ENCODE measurements at places on chromosomes 3 and 15.

- H3K27me3 ChIP-seq: no peaks in the 10 kb centered on the region
- no peaks in the 10 kb centered on the region for H3K4me1 ChIP-seq
- H3K4me3 ChIP-seq: no peak overlapping the region
These were observed 928.5 kb upstream of the ROBO1 start for GRCh38 chr3:80696280-80696679.

GRCh38 chr3:113751141-113751540, 4.3 kb downstream of the ATP6V1A start:
- H3K4me1 ChIP-seq: peaks cover 9% of the 10 kb centered on the region
- no peak overlapping the region for H3K4me3 ChIP-seq
- no peak overlapping the region for H3K27ac ChIP-seq

GRCh38 chr3:126353694-126354321, 3.4 kb downstream of the KLF15 start:
- 0 out of 2 replicates have a peak, but pooled peaks cover 7% of the 10 kb centered on the region for H3K4me1 ChIP-seq
- 0 out of 2 replicates have a peak, but pooled peaks cover 7% of the 10 kb centered on the region for H3K27me3 ChIP-seq
- H3K4me3 ChIP-seq: no peak overlapping the region
- no peak overlapping the region for H3K27ac ChIP-seq

DNA sequence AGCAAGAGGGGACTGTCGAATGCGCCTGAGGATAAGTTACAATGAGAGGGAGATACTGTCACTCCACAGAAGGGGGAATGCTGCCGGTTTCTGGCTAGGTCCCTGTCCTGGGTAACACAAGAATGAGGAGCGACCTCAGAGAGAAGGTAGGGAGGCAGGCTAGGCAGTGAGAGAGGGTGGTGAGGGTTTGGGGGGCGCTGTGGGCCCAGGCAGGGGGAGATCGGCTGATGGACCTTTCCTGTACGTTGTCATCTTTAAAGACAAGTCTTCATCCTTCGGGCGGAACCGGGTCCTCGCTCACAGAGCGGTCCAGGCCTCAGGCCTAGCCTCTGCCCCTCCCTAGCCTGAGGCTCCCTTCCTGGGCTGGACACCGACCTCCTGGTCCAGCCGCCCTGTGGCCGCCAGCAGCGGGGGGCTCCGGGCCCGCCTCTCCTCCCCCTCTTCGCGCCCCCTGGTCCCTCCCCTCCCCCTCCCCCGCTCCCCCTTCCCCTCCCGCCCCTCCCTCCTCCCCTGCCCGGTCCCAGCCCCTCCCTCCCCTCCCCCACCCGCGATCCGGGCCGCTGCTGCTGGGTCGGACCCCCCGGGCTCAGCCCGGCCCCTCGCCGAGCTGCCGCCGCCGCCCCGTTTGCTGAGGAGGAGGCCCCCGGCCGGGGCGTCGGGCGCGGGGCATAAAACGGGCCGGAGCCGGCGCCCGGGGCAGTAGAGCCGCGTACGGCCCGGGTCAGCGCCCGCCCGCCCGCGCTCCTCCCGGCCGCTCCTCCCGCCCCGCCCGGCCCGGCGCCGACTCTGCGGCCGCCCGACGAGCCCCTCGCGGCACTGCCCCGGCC, at the start of gene CHRD:
TSS of gene CHRD (plus strand) at position 697 of the 827 bp plus-strand sequence. CDS start 265 bp downstream, outside the sequence.
- H3K4me3 ChIP-seq: peak within 1 kb of the TSS; percentile 69
- no peaks in the 10 kb centered on the region for H3K4me1 ChIP-seq
- no peak within 1 kb of the TSS for H3K27ac ChIP-seq
- peaks cover 33% of the 10 kb centered on the region for H3K27me3 ChIP-seq
- DNase-seq: no peak

DNA sequence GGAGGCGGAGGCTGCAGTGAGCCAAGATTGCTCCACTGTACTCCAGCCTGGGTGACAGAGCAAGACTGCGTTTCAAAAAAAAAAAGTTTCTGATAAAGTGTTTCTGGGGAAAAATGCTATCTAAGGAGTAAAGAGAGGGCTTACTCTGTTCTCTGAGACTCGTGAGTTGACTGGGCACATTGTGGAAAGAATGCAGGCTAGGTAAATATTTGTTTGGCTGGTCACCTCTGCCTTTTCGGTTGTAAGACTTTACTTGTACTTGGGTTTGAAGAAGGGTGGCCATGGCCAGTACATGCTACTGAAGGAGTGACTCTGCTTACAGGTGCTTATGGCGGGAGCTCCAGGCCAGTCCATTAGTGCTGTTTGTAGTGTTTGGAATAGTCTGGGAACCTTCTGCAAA, 68.7 kb downstream of the RUBCN start:
- H3K36me3 ChIP-seq: no peaks in the 10 kb centered on the region
- no peaks in the 10 kb centered on the region for H3K4me1 ChIP-seq
- H3K4me3 ChIP-seq: no peak overlapping the region
- DNase-seq: no peak
- H3K27ac ChIP-seq: no peak overlapping the region
- no peaks in the 10 kb centered on the region for H3K27me3 ChIP-seq

GRCh38 chr3:39362192-39362591, 21.0 kb upstream of the SLC25A38 start:
- H3K4me3 ChIP-seq: no peak overlapping the region
- no peaks in the 10 kb centered on the region for H3K36me3 ChIP-seq
- DNase-seq: no peak
- no peaks in the 10 kb centered on the region for H3K27me3 ChIP-seq
- H3K27ac ChIP-seq: no peak overlapping the region

GRCh38 chr15:76829939-76830338, 75.2 kb downstream of the SCAPER start:
- no peaks in the 10 kb centered on the region for H3K27me3 ChIP-seq
- no peak for DNase-seq
- no peak overlapping the region for H3K27ac ChIP-seq
- H3K4me1 ChIP-seq: no peaks in the 10 kb centered on the region
- H3K4me3 ChIP-seq: no peak overlapping the region
- no peaks in the 10 kb centered on the region for H3K36me3 ChIP-seq

- H3K4me3 ChIP-seq: no peak overlapping the region
- no peaks in the 10 kb centered on the region for H3K36me3 ChIP-seq
- no peak overlapping the region for H3K27ac ChIP-seq
- DNase-seq: no peak
- no peaks in the 10 kb centered on the region for H3K27me3 ChIP-seq
These were observed 120.9 kb downstream of the DTWD1 start for GRCh38 chr15:49741712-49742111.

DNA sequence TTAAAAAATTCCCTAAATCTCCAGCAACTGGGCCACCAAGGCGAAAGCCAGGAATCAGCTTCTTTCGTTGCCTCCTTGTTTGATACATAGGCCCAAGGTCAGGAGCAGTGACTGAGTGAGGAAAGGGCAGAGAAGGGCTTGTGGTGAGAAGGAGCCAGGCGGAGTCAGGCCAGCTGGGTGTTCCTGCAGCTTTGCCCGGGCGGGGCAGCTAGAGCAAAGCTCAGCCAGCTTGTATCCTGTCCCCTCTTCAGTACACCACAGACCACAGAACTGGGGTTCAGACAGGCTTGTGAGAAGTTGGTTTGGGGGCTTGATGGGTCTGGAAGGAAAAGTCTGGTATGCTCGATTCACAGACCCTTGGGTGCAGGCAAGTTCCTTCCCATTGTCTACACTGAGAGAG, 52.6 kb downstream of the CCK start:
- H3K4me3 ChIP-seq: no peak overlapping the region
- H3K27ac ChIP-seq: no peak overlapping the region

DNA sequence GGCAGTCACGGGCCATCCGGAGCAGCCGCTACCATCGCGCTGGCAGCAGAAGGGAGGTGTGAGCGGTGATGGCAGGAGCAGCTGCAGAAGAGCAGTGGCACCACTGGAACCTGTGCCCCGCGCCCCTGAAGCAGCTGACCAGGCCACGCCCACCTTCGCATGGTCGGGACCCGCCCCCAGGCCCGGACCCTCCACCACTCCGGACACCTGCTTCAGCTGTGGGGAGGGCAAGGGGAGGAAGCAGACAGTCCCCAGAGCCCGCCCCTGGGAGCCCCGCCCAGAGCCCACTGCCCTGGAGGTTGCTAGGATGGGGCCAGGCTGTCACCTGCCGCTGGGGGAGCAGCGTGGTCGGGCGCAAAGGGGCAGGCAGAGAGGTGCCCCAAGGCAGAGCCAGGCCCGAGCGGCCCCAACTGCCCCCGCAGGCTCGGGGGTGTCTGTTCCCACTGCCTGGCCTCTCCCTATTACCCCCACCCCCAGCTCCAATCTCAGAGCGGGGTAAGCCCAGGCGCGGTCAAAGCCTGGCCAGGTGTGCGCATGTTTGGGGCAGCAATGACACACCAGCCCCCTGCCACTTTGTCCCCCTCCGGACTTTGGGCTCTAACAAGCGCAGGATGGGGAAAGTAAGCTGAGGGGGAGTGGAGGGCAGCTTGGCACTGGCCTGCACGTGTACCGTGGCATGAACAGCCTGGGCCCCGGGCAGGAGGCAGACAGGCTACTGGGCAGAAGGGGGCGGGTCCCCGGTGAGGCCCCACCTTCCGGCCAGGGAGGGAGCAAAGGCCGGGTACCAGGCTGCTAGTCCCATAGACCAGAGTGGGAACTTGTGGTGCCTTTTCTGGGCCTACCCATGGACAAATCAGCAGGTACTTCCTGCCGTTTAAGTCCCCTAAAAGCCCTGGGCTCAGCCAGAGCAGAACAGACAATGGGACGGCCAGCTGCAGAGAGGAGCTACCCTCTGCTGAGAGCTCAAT, 8.7 kb downstream of the SPCS1 start:
- H3K27ac ChIP-seq: no peak overlapping the region
- 0 out of 2 replicates have a peak, but pooled peaks cover 9% of the 10 kb centered on the region for H3K36me3 ChIP-seq
- DNase-seq: no peak

- no peak overlapping the region for H3K4me3 ChIP-seq
- H3K36me3 ChIP-seq: no peaks in the 10 kb centered on the region
- H3K27me3 ChIP-seq: no peaks in the 10 kb centered on the region
- DNase-seq: no peak
These were observed 287.6 kb downstream of the IL5RA start for GRCh38 chr3:2822611-2823010.

GRCh38 chr3:44363591-44363990, 25.0 kb downstream of the TCAIM start:
- no peak for DNase-seq
- H3K36me3 ChIP-seq: no peaks in the 10 kb centered on the region
- H3K27me3 ChIP-seq: no peaks in the 10 kb centered on the region
- no peaks in the 10 kb centered on the region for H3K4me1 ChIP-seq
- H3K4me3 ChIP-seq: no peak overlapping the region

- no peak overlapping the region for H3K4me3 ChIP-seq
- H3K27ac ChIP-seq: no peak overlapping the region
- no peak for DNase-seq
- peaks cover 4% of the 10 kb centered on the region for H3K27me3 ChIP-seq
- H3K4me1 ChIP-seq: no peaks in the 10 kb centered on the region
- no peaks in the 10 kb centered on the region for H3K36me3 ChIP-seq
These were observed 31.4 kb downstream of the GOLGA8S start for GRCh38 chr15:23385886-23386430.

DNA sequence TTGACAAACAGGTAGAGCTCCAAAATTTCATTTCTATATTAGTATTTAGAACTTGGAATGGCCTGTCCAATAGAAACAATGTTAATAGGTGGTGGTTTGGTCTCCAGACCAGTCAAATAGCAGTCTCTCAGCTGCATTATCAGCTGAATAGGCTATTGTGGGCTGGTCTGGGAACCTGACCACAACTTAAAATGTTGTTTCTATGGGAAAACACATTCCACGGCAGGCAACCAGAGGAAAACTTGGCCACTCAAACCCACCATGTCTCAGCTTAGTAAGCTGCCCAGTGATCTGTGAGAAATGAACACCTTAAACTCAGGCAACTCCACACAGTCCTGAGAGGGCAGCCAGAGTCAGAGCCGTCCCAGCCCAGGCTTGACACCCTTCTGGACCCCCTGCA, 20.4 kb downstream of the FBN1 start:
- no peaks in the 10 kb centered on the region for H3K27me3 ChIP-seq
- H3K36me3 ChIP-seq: peaks cover 24% of the 10 kb centered on the region
- H3K4me3 ChIP-seq: no peak overlapping the region
- no peak for DNase-seq

DNA sequence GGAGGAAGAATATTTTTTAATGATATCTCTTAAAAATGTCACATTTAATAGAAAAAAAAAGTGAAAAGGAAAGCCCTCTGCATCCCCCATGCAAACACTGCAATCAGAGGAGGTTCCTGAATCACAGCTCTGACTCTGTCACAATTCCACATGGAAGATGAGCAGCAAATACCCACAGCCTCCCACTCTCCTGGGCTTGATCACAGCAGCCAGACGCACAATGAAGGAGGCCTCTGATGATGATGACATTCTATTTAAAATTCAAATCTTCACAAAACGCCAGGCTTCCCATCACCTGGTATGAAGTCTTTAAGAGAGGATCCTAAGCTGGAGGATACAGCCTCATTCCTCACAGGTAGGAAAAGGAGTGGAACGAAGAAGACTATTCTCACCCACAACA, 9.1 kb upstream of the DIS3L start:
- no peak overlapping the region for H3K27ac ChIP-seq
- no peaks in the 10 kb centered on the region for H3K36me3 ChIP-seq
- no peak for DNase-seq

DNA sequence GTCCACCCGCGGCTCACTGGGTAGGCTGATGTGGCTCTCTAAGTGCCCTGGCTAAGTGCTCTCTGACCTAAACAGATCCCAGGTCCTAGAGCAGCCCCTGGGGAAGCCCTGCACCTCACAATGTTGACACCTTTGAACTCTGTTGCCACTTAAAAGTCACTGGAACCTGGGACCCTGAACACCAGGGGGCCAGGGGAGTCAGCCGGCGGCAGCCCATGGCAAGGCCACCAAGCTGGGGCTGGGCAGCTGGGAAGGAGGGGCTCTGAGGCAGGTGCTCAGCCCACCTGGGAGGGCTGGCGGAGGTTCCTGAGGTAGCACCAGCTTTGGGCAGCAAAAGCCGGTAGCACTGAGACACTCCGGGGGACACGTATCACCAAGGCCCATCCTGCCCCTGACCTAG, 129.0 kb downstream of the CHSY1 start:
- H3K36me3 ChIP-seq: no peaks in the 10 kb centered on the region
- no peak for DNase-seq
- peaks cover 53% of the 10 kb centered on the region for H3K4me1 ChIP-seq
- no peak overlapping the region for H3K4me3 ChIP-seq

DNA sequence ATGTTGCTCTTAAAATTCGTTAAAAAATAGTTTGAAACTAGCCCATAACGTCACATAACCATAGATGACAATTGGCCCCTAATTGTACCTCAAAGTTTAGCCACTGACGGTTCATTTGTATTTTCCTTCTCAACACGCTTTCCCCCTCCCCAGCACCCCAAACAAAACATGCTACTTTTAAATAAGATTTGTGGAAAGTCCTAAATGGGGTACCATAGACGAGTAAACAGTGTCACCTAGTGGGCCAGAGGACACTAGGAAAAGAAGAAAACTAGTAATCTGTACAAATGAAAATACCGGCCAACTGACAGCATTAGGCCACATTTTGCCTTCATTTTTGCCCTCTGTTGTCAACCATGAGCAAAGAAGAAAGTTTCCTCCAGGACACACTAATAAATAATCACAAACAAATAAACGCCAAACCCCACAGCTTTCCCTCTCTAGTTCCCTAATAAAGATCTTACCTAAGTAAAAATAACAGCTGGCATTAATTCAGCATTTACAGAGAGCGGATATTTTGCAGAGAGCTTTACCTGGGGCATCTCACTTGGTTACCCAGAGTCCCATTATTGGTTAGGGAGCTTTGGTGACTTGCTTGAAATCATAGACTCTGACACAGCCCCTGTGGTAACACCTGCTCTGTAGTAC, 175.1 kb upstream of the ATP11B start:
- H3K36me3 ChIP-seq: no peaks in the 10 kb centered on the region
- DNase-seq: peak; percentile 12
- H3K27me3 ChIP-seq: no peaks in the 10 kb centered on the region
- H3K27ac ChIP-seq: no peak overlapping the region
